Smooth muscle cell of the pulmonary artery (primary cell): ENCODE measurements at places on chromosomes 1 and 21. TPM values are rescaled to one million over a fixed set of nuclear protein-coding genes. Genes with fewer than 3 reads are reported as not detected.

NBPF15 gene
- 38.1 and 65.2 TPM in 2 replicates for total RNA-seq

TSACC gene
- not detected in 2 replicates for total RNA-seq

EFNA4 gene
- 4.6 and 6.5 TPM in 2 replicates for total RNA-seq

F13B gene
- not detected in 2 replicates for total RNA-seq

AMY2A gene
- total RNA-seq = not detected in 2 replicates

VANGL2 gene
- 0.07 and 0.46 TPM in 2 replicates for total RNA-seq
